GM13976 (cell line): ENCODE measurements at places on chromosomes 6 and 20.

- DNase-seq = no peak
These were observed 886 bp upstream of the NFATC2 start for GRCh38 chr20:51543422-51543788.

DNA sequence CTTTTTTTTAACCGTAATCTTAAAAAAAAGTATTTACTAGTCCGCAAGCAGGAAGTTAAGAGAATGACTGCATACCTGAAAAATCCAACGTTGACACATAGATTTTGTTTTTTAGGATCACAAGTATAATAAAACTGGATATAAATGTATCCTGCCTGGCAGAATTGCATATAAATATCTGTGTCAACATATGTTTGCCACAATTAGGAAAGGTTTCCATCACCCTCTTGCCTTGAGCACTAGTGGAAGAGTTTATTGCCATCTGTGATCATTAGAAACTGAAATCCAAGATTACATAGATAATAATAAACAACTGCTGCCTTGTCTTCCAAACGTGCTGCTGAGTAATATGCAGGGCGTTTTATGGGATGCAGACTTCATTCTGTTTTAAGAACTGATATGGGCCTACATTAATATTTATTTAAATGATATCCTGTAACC, 27.9 kb downstream of the PLEKHG1 start:
- no peak for DNase-seq

DNA sequence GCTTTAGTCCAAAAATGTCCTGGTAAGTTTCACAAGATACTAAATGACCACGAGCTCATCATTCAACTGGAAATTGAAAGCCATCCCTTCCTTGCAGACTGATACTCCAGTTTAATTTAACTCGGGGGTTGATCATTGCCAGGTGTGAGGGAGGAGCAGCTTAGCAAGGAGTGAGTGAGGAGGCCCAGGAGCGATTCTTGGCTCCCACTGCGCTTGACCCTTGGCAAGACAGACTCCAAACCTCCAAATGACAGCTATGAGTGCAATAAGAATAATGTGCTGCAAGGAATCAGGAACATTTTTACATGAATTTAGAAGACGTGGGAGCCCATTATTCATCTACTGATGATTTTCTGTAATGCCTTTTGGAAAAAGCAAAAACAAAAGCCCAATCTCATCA, 64.9 kb downstream of the LAMA4 start:
- no peak for DNase-seq

- DNase-seq = no peak
These were observed 118.9 kb upstream of the EXOC2 start for GRCh38 chr6:811831-812230.

GRCh38 chr6:16789329-16790038, 28.2 kb upstream of the ATXN1 start:
- DNase-seq = no peak

DNA sequence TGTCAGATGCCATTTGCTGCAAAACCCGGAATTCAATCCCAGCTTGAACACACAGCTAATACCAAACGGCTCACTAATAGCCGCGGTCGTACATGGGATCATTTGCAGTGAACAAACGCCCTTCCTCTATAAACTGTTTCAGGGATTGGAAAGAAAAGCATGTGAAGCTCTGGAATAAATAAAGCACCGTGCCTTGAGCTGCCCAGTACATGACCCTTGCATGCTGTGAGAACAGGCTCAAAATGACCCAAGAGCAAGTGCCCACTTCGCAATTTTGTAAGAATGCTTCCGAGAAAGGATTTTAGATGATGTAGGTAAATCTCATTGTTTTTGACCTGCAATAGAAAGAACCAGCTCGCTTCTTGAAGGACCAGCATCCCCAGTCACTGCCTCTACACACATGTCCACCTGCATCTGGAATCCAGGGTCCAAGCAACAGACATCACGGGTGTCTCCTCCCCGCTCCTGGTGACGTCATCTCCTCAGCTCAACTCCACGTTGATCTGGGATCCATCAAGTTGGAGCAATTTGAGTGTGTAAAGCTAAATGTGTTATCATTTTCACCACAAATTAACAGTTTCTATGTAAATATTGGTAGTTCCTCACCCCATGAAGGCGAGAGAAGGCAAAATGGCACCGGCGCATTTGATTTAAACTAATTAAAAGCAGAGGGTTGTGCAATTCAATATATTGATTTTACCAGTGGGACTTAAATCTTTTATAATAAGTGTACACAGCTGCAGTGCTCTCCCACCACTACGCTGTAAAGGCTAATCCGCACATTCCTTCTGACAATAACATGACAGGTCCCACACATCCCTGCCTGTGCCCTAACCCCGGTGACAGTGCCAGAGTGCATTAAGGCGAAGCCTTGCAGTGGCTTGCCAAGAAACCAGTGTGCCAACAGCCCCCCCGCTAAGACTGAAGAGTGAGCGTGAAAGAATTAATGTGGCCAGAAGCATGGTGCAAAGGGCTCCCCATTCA, 6.2 kb downstream of the BMP7 start:
- no peak for DNase-seq

DNA sequence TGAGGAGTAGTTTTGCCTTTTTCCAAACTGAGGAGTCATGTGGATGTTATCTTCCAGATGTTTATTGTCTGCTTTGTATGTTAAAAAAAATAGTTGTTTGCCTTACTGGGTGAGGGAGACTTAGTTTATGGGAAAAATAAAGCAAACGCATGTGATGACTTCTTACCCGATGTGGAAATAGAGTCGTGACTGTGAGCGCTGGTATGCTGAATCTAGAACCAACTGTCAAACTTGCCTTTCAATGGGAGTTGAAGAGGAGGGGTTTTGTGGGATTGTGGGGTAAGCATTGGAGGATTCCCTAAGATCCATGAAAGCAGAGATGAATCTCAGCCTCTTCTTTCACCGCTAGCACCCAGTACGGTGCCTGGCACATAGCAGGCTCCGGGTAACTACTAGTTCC, 5.3 kb downstream of the DCBLD1 start:
- no peak for DNase-seq

- no peak for DNase-seq
These were observed 1.1 kb upstream of the PHF10 start for GRCh38 chr6:169725125-169726048.

GRCh38 chr6:159804504-159804903, 4.4 kb downstream of the PNLDC1 start:
- DNase-seq = no peak

DNA sequence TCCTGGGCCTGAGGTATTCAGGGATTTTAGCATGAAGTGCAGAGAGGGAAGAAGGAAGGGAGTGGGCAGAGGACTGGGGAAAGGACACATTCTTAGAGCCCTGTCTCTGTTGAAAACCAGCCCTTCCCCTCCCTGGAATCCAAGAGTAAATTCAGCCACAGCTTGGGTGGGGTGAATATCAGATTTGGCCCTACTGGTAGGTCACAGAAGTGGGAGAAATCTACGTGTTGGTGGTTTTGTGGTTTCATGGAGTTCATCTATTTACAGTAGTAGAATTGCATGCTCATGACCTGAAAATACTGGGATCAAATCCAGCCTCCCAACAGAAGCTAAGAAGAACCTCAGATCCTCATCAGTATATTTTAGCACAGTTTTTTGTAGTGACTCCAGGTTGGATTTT, 404.4 kb downstream of the BMP2 start:
- DNase-seq = no peak

DNA sequence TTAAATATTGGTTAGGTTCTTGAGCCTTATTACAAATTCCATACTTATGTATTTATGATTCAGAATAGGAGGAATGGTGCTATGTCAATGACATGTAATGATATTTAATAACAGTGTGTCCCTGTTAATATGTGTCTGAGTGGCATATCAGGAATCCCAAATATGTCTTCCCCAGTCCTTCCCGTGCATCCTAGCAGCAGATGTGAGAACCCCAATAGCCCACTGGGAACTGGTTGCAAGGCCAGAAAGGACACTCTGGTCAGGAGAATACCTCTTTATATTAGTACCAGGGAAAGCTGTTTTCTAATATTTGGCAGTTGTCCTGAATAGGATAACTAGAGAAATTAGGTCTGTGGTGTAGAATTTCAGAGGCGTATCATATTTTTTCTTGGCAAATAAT, 159.1 kb upstream of the PDE7B start:
- DNase-seq = no peak
